ENCODE measurements at places on chromosomes 13 and 19. TPM values are rescaled to one million over a fixed set of nuclear protein-coding genes. Genes with fewer than 3 reads are reported as not detected.
A peak's percentile ranks its signal among the peaks of the same experiment; 100 is the strongest.

SSC5D gene
- 0.21 TPM for total RNA-seq

CD33 gene
- 8.7 TPM for total RNA-seq

WDR62 gene
- 24.9 TPM for total RNA-seq

TSEN34 gene
- 18.4 TPM for total RNA-seq

SIAH3 gene
- total RNA-seq: not detected

- H3K36me3 ChIP-seq: peaks cover 2% of the 10 kb centered on the region
- DNase-seq: peak; percentile 94
- peak within 1 kb of the TSS; percentile 70 for H3K4me3 ChIP-seq
- no peak within 1 kb of the TSS for H3K27ac ChIP-seq
- H3K27me3 ChIP-seq: peaks cover 25% of the 10 kb centered on the region
Observed at GRCh38 chr19:35868172-35868822, at the start of gene APLP1. TSS of gene APLP1 (plus strand) at chr19:35868574. CDS start at chr19:35868637, 63 bp downstream.

GRCh38 chr13:21336609-21337349 is 122.3 kb downstream of the ZDHHC20 start:
- H3K27me3 ChIP-seq: no peaks in the 10 kb centered on the region
- peaks cover 7% of the 10 kb centered on the region for H3K4me1 ChIP-seq
- no peak overlapping the region for H3K27ac ChIP-seq
- peaks cover 5% of the 10 kb centered on the region for H3K36me3 ChIP-seq
- H3K4me3 ChIP-seq: no peak overlapping the region
- no peak for DNase-seq

DNA sequence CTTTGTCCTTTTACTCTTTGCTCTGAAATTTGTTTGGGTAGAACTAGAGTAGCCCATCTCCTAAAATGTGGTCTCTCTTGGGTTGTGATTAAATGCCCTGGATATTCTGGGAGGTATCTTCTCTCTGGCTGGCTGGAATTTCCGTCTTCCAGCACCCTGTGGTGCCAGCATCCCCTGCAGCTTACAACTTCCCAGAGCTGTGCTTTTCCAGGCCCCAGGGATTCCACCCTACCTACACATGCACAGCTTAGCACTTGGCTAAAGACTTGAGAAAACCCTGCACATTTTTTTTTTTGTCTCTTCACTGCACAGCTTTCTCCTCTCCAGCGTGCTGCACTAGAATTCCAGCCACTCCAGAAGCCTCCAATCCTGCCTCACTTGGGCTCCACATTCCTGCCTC is 334.7 kb downstream of the IRS2 start:
- no peaks in the 10 kb centered on the region for H3K27me3 ChIP-seq
- no peak overlapping the region for H3K27ac ChIP-seq
- DNase-seq: no peak
- H3K4me1 ChIP-seq: no peaks in the 10 kb centered on the region
- H3K4me3 ChIP-seq: no peak overlapping the region

DNA sequence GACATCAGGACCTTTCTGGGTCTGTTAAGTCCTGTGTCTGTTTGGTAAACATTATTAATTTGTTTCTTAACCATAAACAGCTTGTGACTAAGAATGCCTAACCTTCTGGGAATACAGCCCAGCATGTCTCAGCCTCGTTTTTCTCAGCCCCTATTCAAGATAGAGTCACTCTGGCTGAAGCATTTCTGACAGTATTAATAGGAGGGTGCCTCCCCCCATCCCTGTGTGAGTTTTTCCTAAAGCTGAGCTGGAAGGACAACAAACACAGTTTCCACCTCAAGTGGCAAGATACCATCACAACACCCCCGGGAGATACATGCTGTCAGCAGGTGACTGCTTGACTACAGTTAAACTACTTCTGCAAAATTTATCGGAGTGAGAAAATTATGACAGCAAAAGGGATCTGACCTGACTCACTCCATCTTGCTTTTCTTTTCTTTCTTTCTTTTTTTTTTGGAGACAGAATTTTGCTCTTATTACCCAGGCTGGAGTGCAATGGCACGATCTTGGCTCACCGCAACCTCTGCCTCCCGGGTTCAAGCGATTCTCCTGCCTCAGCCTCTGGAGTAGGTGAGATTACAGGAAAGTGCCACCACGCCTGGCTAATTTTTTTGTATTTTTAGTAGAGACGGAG is 59.3 kb upstream of the ABCC4 start:
- no peaks in the 10 kb centered on the region for H3K4me1 ChIP-seq
- H3K4me3 ChIP-seq: no peak overlapping the region
- H3K36me3 ChIP-seq: no peaks in the 10 kb centered on the region
- DNase-seq: no peak
- peaks cover 1% of the 10 kb centered on the region for H3K27me3 ChIP-seq
- no peak overlapping the region for H3K27ac ChIP-seq

DNA sequence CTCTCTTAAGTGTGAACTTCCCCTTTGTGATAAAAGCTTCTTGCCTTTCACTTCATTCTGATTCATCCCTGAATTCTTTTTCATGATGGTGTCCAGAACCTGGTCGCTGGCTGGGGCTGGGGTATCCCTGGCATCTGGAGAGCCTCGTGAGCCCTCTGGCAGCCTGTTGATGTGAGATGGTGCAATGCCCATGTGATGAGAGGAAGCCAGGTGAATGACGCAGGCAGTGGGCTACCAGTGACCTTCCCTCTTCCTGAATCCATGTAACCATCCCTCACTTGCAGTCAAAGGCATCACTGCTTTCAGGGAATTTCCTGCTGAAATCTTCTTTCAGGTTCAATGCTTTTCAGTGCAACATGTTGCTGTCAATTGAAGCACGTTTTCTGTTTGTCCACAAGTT is 158.6 kb upstream of the SLC10A2 start:
- DNase-seq: no peak
- no peak overlapping the region for H3K27ac ChIP-seq
- no peak overlapping the region for H3K4me3 ChIP-seq
- no peaks in the 10 kb centered on the region for H3K36me3 ChIP-seq
- H3K27me3 ChIP-seq: no peaks in the 10 kb centered on the region
- no peaks in the 10 kb centered on the region for H3K4me1 ChIP-seq

- no peaks in the 10 kb centered on the region for H3K36me3 ChIP-seq
- DNase-seq: no peak
- no peak overlapping the region for H3K4me3 ChIP-seq
- H3K4me1 ChIP-seq: no peaks in the 10 kb centered on the region
Observed at GRCh38 chr19:3857449-3858003, 11.3 kb downstream of the ZFR2 start.

- no peak for DNase-seq
- H3K27ac ChIP-seq: no peak overlapping the region
- no peak overlapping the region for H3K4me3 ChIP-seq
- H3K27me3 ChIP-seq: peaks cover 54% of the 10 kb centered on the region
- no peaks in the 10 kb centered on the region for H3K36me3 ChIP-seq
Observed at GRCh38 chr13:23902975-23903905, 5.9 kb upstream of the C1QTNF9B start.

DNA sequence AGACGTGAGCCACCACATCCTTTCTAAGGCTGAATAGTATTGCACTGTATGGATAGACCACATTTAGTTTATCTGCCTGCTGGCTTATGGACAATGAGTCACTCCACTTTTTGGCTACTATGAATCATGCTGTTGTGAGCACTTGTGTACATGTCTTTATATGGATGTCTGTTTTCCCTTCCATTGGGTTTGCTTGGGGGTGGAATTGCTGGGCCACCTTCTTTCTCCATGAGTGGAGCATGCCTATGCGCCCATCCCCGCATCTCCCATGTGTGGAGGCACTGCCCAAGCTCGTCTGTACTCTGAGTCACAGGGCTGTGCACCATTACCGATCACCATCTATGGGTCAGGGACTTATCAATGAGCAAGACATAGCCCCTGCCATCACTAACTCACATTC is 127.2 kb upstream of the GJB6 start:
- peaks cover 1% of the 10 kb centered on the region for H3K27me3 ChIP-seq
- no peak for DNase-seq
- no peaks in the 10 kb centered on the region for H3K36me3 ChIP-seq
- peak overlapping the region; percentile 10 for H3K27ac ChIP-seq
- no peak overlapping the region for H3K4me3 ChIP-seq

GRCh38 chr13:113641426-113641825 is 16.6 kb downstream of the ATP4B start:
- H3K4me1 ChIP-seq: peaks cover 2% of the 10 kb centered on the region
- no peaks in the 10 kb centered on the region for H3K27me3 ChIP-seq
- H3K4me3 ChIP-seq: no peak overlapping the region
- DNase-seq: no peak
- no peak overlapping the region for H3K27ac ChIP-seq

GRCh38 chr19:43731346-43731745 is 15.5 kb downstream of the IRGC start:
- no peak overlapping the region for H3K4me3 ChIP-seq
- peaks cover 64% of the 10 kb centered on the region for H3K36me3 ChIP-seq
- no peak overlapping the region for H3K27ac ChIP-seq
- no peak for DNase-seq
- no peaks in the 10 kb centered on the region for H3K27me3 ChIP-seq

GRCh38 chr19:10742476-10742875 is 24.6 kb downstream of the DNM2 start:
- H3K27ac ChIP-seq: no peak overlapping the region
- H3K4me3 ChIP-seq: no peak overlapping the region
- no peak for DNase-seq
- H3K4me1 ChIP-seq: peaks cover 29% of the 10 kb centered on the region

DNA sequence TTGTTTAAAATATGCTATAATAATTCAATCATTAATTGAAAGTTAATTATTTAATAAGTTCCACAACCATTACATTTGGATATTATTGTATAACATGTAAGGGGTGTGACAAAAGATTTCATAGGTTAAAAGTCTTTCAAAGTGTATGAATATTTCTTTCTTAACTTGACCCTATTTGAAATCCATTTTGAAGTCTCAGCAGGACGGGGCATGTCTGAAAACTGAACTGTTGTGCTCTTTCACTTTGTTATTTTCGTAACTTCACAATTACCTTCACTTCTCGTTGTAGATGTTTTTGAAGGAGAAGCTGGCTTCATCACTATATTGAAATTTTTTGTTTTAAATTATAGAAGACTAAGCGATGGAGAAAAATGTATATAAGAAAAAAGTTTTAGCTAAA is 1775.7 kb downstream of the PCDH9 start:
- H3K4me3 ChIP-seq: no peak overlapping the region
- no peak for DNase-seq
- H3K27me3 ChIP-seq: no peaks in the 10 kb centered on the region
- no peaks in the 10 kb centered on the region for H3K4me1 ChIP-seq
- no peak overlapping the region for H3K27ac ChIP-seq

DNA sequence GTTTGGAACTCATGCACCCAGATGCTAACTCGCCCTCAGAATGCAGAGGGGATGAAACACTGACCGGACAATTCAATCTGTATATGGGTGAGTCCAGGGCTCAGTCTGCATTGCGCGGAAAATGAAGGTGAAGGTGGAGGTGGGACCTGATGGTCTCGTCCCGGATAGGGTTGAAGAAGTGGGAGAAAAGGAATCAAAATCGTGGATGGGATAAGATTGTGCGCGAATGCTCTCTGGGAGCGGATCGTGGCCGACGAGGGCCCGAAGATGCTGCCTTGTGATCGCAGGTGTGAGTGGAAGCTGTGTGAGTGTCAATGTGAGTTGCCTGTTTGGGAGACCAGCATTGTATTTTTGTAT is 594 bp upstream of the ZNF850 start:
- peaks cover 42% of the 10 kb centered on the region for H3K36me3 ChIP-seq
- peak overlapping the region; percentile 89 for H3K27ac ChIP-seq
- peak overlapping the region; percentile 95 for H3K4me3 ChIP-seq
- peaks cover 21% of the 10 kb centered on the region for H3K4me1 ChIP-seq

- no peaks in the 10 kb centered on the region for H3K4me1 ChIP-seq
- peaks cover 3% of the 10 kb centered on the region for H3K27me3 ChIP-seq
- H3K36me3 ChIP-seq: no peaks in the 10 kb centered on the region
- no peak overlapping the region for H3K27ac ChIP-seq
- H3K4me3 ChIP-seq: no peak overlapping the region
Observed at GRCh38 chr13:38902551-38902950, 88.1 kb downstream of the STOML3 start.

DNA sequence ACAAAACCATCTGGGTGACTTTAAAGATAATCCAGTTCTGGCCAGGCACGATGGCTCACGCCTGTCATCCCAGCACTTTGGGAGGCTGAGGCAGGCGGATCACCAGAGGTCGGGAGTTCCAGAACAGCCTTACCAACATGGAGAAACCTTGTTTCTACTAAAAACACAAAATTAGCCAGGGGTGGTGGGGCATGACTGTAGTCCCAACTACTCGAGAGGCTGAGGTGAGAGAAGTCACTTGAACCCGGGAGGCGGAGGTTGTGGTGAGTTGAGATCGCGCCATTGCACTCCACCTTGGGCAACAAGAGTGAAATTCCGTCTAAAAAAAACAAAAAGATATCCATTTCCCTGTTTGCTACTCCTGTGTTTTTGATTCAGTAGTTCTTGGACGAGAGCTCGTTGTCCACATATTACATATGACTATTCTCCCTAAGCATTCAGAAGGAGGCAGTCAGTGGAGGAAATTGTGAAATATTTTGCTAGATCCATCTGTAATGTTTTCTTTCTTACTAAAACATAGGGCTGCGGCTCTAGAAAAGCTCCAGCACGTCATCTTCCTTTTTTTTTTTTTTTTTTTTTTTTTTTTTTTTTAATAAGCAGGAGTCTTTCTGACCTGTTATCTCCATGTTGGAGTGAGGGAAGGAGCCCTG is 33.6 kb downstream of the ZNF701 start:
- no peaks in the 10 kb centered on the region for H3K27me3 ChIP-seq
- peaks cover 55% of the 10 kb centered on the region for H3K36me3 ChIP-seq
- no peak overlapping the region for H3K27ac ChIP-seq

- H3K4me3 ChIP-seq: no peak overlapping the region
- peak overlapping the region; percentile 45 for H3K27ac ChIP-seq
- no peaks in the 10 kb centered on the region for H3K27me3 ChIP-seq
- peaks cover 3% of the 10 kb centered on the region for H3K36me3 ChIP-seq
- peaks cover 22% of the 10 kb centered on the region for H3K4me1 ChIP-seq
- no peak for DNase-seq
Observed at GRCh38 chr13:51794964-51795363, 9.0 kb downstream of the DHRS12 start.

DNA sequence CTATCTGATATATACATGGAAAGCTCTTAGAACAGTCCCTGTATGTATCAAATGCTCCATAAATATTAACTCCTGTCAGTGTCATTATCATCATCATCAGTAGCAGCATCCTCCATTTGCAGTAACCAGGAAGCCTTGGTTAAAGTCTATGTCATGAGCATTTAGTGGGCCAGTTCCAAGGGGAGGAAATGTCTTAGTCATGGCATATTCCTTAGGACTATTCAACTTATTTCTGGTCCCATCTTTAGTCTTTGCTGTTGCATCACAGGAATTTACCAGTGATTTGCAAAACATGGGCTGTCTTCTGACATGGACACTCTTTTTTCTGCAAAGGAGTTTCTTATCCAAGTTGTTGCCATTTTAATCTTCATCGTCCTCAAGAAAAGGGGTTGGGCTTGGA is 98.4 kb downstream of the WDFY2 start:
- DNase-seq: no peak
- H3K4me1 ChIP-seq: peaks cover 8% of the 10 kb centered on the region
- H3K4me3 ChIP-seq: no peak overlapping the region
- peaks cover 9% of the 10 kb centered on the region for H3K36me3 ChIP-seq
- no peaks in the 10 kb centered on the region for H3K27me3 ChIP-seq

GRCh38 chr19:49427855-49428546 is 2.8 kb downstream of the GFY start:
- no peak overlapping the region for H3K27ac ChIP-seq
- peak overlapping the region; percentile 58 for H3K4me3 ChIP-seq
- H3K27me3 ChIP-seq: peaks cover 84% of the 10 kb centered on the region

Measured in activated CD4-positive, alpha-beta T cell treated with anti-CD3 and anti-CD28 coated beads, Interleukin-2, amount 10 ng/mL, durations not matched to agents 24 days and 14 days (primary cell).